ENCODE measurements at places on chromosomes 12 and 14.

DNA sequence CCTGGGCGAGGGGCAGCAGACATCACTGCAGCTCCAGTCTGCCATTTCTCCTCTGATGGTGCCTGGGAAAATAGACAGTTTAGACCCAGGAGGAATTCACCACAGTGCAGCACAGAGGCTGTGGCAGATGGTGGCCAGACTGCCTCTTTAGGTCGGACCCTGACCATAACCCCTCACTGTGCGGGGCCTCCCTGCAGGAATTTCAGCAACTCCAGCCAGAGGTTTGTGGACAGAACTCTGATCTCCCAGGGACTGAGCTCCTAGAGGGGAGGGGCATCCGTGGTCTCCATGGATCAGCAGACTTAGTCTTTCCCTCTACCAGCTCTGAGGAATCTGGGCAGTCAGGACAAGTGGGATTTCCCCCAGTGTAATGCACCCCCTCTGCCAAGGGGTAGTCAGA is 106.5 kb downstream of the ZC3H14 start:
- DNase-seq: no peak

DNA sequence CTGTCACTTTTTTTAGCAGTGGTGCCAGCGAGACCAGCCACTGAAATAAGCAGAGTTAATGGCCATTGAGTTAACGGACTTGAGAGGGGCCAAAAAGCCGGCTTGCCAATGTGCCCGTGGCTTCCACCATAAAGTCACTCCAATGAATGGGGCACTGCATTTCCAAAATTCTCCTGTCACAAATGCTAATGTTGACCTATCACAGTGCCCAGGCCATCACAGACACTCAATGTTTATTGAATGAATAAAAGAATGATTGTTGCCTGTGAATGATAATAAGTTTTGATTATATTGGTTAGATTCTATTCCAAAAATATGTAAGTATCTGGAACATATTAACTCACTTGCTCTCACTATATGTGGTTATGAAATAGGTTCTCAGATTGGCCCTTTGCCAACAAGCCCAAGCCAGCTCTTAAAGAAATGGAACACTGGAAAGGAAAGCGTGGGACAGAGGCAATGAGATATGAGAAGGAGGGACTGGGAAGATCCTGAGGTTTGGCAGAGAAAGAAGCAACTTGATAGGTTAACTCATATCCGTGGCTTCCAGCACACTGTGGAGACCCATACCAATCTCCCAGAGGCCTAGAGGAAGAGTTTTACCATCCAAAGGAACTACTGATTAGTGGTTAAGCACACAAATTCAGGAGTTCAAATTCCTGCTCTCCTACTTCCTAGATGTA is 108.7 kb downstream of the BTG1 start:
- DNase-seq: no peak

GRCh38 chr14:104448721-104449120 is 130.8 kb upstream of the C14orf180 start:
- DNase-seq: no peak

DNA sequence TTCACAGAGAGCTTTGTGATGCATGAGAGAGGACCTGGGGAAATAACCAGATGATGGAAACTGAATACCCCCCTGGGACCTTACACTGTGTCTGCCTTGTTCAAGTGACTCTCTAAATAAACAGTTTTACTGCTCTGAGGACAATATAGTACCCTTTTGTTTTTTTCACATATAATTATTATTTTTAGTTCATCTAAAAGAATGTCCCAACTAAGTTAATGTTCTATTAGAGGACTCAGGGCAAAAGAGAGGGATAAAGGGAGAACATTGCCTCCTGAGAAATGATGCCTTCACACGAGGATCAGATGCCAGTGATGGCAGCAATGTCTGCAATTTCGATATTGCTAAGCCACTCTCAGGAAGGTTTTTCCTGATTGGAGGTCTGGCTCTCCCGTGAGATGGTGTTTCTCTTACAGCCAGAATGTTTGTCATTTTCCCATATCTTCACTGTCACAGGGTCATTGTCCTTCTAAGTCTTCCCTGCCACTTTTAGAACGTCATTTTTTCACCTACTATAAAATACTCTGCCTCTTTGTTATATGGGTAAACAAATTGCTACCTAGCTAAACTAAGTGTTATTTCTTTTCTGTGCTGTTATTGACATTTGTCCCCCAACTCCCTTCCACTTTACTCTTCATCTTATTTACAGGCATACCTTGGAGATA is 201.6 kb downstream of the RAD51B start:
- DNase-seq: peak; percentile 43

- DNase-seq: no peak
Observed at GRCh38 chr12:102990419-102990818, 32.9 kb downstream of the ASCL1 start.

DNA sequence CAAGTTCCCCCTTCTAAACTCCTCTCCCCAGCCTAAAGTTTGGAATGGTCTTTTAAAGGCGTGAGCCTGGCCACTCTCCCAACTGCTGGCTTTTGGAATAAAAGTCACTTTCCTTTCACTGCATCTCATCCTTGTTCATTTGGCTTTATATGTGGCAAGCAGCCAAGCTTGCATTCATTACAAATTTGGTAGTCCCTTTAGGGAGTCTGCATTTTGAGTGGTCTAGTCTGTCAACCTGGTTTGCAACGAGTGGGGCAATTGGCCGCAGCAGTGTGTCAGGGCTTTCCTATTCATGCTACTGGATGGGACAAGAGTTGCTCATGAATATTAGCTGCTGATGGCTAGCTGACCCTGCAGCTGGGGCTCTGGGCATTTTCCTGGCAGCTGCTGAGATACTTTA is 57.0 kb downstream of the CATSPERB start:
- DNase-seq: no peak

- no peak for DNase-seq
Observed at GRCh38 chr14:51462182-51462581, 189.5 kb upstream of the FRMD6 start.

- DNase-seq: no peak
Observed at GRCh38 chr12:78473136-78473535, 391.4 kb upstream of the SYT1 start.

- DNase-seq: no peak
Observed at GRCh38 chr12:111730420-111730819, 36.3 kb upstream of the ALDH2 start.

GRCh38 chr12:90323217-90323616 is 614.6 kb upstream of the ATP2B1 start:
- no peak for DNase-seq

DNA sequence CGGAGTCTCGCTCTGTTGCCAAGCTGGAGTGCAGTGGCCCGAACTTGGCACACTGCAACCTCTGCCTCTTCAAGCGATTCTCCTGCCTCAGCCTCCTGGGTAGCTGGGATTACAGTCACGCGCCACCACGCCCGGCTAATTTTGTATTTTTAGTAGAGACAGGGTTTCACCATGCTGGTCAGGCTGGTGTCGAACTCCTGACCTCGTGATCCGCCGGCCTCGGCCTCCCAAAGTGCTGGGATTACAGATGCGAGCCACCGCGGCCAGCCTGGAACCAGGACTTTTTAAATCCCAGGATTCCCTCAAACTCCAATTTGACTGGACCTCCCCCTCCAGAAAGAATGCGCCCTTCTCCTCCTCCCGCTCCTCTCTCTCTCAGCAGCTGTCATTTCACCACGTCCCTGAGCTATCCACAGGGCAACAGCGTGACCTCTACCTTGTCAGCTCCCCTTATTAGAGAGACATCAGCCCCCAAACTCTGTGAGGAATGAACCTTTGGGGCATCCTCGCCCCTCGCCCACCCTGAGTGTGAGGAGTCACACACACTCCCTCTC is 2.0 kb downstream of the ESYT1 start:
- no peak for DNase-seq

DNA sequence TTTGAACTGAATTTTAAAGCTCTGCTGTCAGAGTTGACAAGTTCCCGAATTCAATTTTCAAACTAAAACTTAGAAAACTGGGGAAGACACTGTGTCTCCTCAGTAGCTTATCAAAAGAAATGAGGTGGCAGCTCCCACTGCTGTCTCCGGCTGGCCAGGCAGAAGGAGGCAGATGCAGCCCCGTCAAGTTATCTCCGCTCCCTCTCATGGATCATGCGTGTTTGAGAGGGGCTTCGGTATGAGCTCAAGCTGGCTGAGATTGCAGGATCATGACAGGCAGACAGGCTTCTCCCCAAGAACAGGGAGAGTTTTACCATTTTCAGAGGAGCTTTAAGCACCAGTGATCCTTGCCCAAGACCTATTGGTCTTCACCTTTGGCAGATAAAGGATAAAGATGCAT is 88.8 kb downstream of the NEDD1 start:
- DNase-seq: no peak

- no peak for DNase-seq
Observed at GRCh38 chr12:116633476-116633875, 74.3 kb downstream of the MAP1LC3B2 start.

DNA sequence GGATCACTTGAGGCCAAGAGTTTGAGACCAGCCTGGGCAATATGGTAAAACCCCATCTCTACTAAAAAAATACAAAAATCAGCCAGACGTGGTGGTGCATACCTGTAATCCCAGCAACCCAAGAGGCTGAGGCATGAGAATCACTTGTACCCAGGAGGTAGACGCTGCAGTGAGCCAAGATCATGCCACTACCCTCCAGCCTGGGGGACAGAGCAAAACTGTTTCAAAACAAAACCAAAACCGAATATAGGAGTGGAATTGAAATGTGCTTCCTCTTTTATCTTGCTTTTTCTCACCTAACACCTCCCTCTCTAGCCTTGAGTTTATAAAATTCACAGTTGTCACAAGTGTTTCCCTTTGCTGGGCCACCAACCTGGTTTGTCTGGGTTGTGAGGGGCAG is 181.9 kb downstream of the PAH start:
- no peak for DNase-seq

- DNase-seq: no peak
Observed at GRCh38 chr14:94203473-94204210, 29.5 kb downstream of the PPP4R4 start.

- no peak for DNase-seq
Observed at GRCh38 chr12:79696416-79696815, 5.7 kb upstream of the PAWR start.

DNA sequence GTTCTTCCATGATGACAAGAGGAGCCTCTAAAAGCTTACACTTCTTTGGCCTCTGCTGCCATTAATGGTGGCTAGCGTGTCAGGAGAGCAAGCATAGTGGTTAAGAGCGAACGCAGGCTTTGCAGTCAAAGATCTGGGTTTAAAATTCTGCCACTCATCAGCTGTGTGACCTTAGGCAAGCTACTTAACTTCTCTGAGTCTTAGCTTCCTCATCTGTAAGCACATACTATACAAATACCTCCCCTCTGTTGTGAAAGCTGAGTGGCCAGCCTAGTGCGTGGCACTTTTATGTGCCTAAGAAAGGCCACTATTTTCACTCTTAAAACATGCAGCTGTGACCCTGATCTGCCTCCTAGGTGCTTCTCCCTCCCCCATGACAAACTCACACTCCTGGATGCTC is 11.6 kb downstream of the APPL2 start:
- DNase-seq: no peak
